CD4-positive, alpha-beta T cell (primary cell): ENCODE measurements at places on chromosomes 7 and 10.

DNA sequence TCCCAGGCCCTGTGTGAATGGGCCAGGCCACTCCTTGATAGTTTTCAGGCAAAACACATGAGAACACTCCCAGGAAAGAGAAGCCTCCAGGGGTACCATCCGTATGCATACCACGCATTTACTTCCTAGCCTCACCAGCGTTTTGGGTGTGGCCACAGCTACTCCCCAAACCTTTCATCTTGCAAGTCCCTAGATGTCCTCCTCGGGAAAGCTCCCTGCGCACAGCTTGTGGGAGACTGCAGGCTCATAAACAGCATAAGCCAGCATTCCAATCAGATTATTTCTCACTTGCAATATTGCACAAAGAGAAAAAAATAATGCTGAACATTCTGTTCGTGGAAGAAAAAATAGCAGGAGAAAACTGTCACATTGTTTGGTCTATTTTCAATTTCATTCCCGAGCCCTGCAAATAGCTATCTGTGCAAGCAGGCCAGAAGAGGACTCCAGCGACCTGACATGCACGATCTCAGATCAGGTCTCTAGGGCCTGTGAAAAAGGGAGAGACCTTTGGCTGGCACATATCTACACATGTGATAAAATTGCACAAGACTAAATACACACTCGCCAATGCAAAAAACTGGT lies 175.6 kb downstream of the PLXNA4 start:
- no peak for DNase-seq

- DNase-seq, result no peak
Observed at GRCh38 chr10:111767661-111768060, 415.9 kb downstream of the GPAM start.

GRCh38 chr7:45033931-45034290 lies 33.9 kb downstream of the CCM2 start:
- no peak for DNase-seq

- DNase-seq, result no peak
Observed at GRCh38 chr10:43667761-43668386, 19.2 kb upstream of the ZNF32 start.

DNA sequence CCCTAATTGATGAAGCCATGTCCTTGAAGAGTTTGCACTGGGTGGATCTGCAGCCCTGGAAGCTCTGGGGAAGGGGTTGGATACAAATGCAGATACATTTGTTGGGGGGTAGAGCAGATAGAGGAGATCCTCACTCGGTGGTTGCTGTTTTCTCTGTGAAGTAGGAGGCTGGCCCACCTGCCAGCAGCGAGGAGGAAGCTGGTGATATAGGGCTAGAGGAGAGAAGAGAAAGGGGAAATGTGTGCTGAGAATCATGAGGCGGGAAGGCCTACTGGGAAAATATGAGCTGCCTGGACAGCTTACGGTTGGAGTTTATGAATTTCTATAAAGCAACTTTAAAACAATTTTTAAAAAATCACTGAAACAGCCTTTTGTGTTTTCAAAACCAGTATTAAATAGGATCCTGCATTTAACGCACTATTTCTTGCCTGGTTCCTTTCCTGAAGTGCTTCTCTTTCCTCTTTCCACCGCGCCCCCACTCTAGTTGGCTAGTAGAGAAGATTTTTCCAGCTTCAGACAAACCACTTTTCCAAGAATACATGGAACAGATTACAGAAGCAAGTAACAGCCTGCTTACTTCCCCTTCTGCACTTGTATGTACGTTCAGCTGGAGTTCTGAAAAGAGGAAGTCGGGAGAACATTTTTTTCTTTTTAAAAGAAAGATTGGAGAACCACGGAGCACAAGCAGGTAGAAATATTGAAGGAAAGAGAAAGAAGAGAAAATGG lies 100.6 kb upstream of the GLCCI1 start:
- DNase-seq, result no peak

GRCh38 chr7:22572292-22572691 lies 72.3 kb upstream of the STEAP1B start:
- no peak for DNase-seq

DNA sequence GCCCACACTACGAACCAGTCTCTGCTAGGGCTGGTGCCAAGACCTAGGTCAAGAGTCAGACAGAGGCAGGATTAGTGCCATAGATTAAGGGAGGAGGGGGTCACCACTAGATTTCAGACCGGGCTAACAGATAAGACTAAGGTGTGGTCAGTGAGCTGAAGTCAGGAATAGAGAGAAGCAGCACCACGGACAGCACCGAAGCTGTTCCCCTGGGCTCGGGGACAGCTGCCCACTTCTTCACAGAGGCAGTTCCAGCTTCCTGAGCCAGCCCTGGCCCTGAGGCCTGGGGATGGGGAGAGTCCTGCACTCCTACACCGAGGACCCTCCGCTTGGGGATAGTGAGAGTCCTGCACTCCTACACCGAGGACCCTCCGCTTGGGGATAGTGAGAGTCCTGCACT lies 11.2 kb upstream of the JAKMIP3 start:
- no peak for DNase-seq

DNA sequence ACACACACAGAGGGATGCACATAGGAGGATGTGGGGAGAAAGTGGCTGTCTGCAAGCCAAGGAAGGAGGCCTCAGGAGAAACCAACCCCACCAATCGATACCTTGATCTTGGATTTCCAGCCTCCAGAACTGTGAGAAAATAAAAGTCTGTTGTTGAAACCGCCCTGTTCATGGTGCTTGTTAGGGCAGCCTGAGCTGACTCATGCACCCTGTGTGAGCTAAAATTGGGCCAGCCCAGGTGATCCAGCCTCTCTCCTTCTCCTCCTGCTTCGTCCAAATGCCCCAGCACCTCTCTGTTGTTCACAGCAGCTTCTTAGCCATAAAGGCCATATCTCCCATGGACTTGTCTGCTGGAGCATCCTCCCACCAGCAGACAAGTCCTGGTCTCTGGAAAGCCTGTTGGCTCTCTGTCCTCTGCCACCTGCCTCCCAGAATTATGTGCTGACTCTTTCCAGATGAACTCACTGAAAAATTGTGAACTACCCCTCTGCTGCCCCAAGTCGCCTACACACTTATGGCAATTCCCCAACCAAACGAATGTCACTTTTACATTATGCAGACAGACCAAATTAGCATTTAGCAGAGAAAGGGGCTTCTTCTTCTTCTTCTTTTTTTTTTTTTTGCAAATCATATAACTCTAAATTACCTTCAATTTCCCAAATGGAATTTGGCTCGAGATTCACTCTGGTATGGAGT lies 30.2 kb upstream of the CARD11 start:
- DNase-seq, result no peak

GRCh38 chr10:132005147-132005546 lies 23.4 kb upstream of the BNIP3 start:
- DNase-seq, result no peak

- DNase-seq, result no peak
Observed at GRCh38 chr10:87000491-87000890, 19.6 kb upstream of the FAM25A start.

GRCh38 chr7:55438085-55438756 lies 73.1 kb downstream of the LANCL2 start:
- DNase-seq, result no peak

GRCh38 chr7:122143376-122143750 lies 686 bp downstream of the AASS start:
- no peak for DNase-seq

DNA sequence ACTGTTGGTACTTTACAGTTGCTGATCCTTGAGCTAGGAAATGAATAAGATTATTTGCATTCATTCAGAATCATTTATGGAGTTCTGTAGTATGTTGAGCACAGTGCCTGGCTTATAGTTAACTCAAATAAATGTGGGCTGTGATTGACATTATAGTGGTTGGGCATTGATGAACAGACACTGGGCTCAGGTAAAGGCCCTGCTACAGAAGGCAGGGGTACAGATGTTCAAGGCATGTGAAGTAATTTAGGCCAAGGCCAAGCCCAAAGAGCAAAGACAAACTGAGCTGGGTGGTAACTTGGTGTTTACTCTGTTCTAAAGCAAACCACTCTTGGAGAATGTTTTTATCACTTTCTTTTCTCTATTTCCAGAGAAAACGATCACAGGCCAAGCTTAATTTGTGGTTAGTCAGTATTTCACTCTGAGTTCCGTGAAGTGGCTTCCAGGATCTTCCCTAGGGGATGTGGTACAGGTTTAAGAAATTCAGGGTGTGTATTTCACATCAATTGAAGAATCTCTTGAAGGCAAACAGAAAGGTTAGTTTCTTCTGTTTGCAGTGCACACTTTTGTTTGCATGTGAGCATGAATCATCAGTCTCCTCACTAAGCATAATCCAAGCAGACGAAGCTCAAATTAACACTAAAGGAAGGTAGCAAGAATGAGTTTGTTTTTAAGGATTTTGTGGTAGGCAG lies 113.9 kb upstream of the PRR15 start:
- no peak for DNase-seq

DNA sequence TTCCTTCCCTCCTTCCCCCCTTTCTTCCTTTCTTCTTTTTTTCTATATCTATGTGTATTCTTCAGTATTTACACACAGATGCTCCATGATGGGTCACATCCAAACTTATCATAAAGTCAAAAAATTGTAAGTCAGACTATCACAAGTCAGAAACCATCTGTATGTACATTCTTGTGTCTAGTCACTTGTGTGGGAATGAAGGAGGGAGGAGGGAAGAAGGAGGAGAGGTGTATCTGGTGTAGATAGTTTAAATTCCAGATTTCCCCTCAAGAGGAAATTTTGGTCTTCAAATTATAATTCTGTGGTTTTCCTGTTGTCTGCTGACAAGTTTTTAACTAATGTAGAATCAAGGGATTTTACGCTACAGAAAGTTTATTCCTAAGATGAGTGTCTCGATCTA lies 287.2 kb downstream of the ETV1 start:
- DNase-seq, result no peak

GRCh38 chr7:103811997-103812396 lies 177.5 kb downstream of the RELN start:
- DNase-seq, result no peak

DNA sequence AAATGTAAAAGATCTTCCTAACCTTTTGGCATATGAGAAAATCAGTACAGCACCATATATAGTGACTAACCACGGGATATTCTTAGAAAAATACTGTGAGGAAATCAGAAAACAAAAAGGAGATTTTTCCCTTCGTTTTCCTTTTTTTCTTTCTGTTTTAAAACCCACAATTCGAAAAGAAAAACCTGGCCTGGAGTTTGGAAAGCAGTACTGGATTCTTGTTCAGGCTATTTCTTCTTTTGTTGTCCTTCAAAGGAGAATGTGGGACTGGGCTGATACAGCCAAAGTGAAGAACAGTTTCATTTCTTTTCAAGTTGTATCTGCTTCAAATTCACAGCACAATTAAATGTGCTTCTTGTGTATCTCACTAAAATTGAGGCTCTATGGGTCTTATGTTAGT lies 156.8 kb upstream of the PHYHIPL start:
- no peak for DNase-seq

DNA sequence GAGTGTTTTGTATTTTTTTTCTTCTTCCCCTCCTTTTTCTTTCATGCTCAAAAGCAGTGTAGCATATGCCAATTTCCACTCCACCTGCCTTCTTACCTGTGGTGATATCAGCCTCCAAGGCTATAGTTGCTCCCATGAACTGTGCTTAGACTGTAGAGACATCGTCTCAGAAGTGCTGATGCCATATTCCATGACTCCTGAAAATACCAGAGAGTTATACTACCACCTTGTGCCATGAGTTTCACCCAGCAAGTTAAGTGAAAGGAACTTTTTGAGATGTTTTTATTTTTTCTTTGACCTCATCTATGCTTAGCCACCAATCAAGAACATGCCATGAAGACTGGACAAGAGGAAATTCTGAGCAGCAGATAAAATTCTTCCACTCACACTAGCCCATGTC lies 142.8 kb upstream of the SEMA3E start:
- no peak for DNase-seq

DNA sequence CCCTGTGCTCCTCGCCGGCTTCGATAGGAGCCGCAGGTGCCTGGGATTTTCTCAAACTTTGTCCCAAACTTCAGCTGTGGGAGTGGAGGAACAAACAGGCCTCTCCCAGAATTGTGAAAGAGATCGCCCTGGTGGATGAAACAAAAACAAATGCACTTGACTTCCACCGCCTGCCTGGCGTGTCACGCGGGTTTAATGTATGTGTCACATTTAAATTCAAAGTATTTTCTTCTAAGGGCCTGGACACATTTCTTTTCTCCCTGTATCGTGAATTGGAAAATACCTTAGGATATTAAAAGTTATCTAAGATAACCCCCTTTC lies 694 bp upstream of the WASL start:
- DNase-seq, result no peak

GRCh38 chr10:36163827-36164226 lies 521.7 kb upstream of the FZD8 start:
- no peak for DNase-seq

DNA sequence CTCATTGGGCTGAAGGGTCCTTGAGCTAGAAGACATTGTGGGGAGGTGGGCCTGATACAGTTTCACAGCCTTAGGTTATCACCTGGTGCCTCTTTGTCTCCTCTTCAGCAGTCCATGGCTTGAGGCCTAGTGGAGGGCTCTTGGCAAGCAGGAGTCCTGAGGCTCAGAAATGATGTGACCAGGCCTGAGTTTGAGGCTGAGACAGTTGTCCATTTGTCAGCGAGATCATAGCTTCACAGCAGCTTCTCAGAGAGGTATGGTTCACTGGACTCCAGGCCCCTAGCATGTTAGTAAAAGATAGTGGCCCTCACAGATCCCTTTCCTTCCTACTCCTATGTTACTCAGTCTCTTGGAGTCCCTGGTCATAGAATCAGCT lies 19.1 kb downstream of the SUFU start:
- no peak for DNase-seq

- DNase-seq, result no peak
Observed at GRCh38 chr7:99459087-99459486, 6.9 kb downstream of the ATP5MF start.

- no peak for DNase-seq
Observed at GRCh38 chr10:31120961-31121685, 89.5 kb upstream of the ZNF438 start.

- no peak for DNase-seq
Observed at GRCh38 chr10:114359041-114359952, 45.0 kb downstream of the AFAP1L2 start.

- no peak for DNase-seq
Observed at GRCh38 chr10:18261063-18261610, 120.9 kb downstream of the CACNB2 start.

GRCh38 chr7:99473315-99473596 lies 566 bp downstream of the ZNF789 start:
- no peak for DNase-seq

- no peak for DNase-seq
Observed at GRCh38 chr10:71039551-71039950, 151.2 kb upstream of the PCBD1 start.

GRCh38 chr10:22712211-22712955 lies 2.0 kb downstream of the PIP4K2A start:
- no peak for DNase-seq

GRCh38 chr7:30734497-30734896 lies 17.4 kb upstream of the INMT start:
- DNase-seq, result no peak

- no peak for DNase-seq
Observed at GRCh38 chr10:95300022-95300539, 9.3 kb upstream of the PDLIM1 start.

- no peak for DNase-seq
Observed at GRCh38 chr7:108093851-108094331, 36.3 kb downstream of the LAMB4 start.

- DNase-seq, result no peak
Observed at GRCh38 chr7:8143151-8143874, 118.7 kb downstream of the ICA1 start.
